ENCODE measurements at places on chromosomes 2 and 18.

- DNase-seq = no peak
Measured at GRCh38 chr2:118146315-118147283, 58.3 kb downstream of the INSIG2 start.

GRCh38 chr2:220556658-220557057 lies 929.2 kb downstream of the SLC4A3 start:
- no peak for DNase-seq

DNA sequence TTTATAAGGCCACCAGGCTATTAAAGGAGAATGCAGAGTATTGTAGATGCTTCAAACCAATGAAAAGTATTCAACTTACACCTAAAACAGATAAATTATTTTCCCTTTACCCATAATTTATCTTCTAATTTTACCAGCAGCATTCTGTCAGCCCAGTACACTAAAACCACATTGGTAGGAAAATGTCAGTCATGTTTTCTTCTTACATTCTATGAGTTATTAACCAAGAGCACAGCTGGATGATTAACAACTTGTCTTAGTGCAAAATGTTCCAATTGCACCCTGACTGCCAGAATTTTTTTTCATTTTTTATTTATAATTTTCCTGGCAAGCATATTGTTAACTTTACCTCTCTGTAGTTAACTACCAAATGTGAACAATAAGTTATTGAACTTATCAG lies 79.0 kb upstream of the WDR75 start:
- DNase-seq = no peak

DNA sequence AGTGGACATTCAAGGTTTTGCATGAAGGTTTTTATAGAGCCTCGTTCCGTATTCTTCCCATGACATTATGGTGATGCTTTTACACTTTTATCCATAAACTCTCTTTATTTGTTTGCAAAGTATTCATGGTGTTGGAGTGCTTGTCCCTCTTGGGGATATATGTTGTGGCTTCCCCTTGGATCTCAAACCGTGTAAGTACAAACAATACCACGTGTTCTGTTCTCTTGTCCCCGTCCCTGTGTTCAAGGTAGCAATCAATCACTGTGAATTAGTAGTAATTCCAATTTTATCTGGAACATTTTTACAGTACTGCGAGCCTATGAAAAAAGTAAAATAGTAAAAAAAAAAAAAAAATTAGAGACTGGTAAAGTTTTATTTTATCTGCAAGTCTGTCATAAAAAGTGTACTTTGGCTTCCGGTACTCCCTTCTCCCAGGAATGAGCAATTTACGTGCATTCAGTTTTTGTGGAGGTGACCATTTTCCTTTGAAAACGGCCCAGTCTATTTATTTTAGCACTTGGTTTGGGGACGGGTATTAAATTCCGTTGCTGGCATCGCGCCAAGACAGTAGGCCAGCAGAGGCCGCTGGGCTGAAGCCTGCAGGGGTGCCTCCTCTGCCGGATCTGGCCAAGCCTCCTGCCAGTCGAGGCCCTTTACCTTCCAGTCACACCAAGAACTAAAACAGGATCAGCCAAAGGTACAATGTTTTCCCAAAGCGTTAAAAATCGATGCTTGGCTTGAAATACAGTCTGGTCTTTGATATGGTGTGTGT lies 175.7 kb downstream of the SOCS6 start:
- DNase-seq = peak; percentile 25

GRCh38 chr2:46082531-46083485 lies 214.4 kb upstream of the EPAS1 start:
- peak; percentile 80 for DNase-seq

GRCh38 chr2:73877071-73877802 lies 15.6 kb upstream of the ACTG2 start:
- DNase-seq = no peak

DNA sequence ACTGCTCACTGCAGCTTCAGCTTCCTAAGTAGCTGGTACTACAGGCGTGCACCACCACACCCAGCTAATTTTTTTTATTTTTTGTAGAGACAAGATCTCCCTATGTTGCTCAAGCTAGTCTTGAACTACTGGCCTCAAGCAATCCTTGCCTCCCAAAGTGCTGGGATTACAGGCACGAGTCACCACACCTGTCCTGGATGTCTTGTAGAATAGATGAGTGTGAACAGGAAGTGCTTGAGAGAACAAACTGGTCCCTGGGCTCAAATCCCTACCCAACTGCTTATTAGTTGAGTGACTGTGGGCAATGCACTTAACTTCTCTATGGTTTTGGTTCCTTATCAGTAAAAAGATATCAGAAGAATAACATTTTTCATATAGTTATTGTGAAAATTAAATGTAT lies 34.2 kb downstream of the PKDCC start:
- DNase-seq = no peak

DNA sequence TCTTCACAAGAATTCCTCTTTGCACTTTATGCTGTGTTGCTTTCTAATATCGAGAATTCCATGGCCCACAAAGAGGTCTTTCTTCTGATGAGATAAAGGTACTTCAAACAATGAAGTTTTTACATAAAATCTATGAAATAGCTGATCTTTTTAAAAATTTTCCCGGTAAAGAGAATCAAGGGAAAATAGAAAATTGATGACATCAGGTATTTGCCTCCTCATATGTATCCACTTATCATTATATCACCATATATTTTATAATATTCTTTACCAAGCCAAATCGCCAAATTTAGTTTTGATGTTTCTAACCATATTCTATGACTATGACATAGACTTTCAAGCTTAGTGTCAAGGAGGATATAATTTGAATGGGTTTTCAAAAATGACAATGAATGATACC lies 139.8 kb downstream of the CHST9 start:
- DNase-seq = no peak

GRCh38 chr2:207448006-207448405 lies 81.8 kb upstream of the CREB1 start:
- no peak for DNase-seq

DNA sequence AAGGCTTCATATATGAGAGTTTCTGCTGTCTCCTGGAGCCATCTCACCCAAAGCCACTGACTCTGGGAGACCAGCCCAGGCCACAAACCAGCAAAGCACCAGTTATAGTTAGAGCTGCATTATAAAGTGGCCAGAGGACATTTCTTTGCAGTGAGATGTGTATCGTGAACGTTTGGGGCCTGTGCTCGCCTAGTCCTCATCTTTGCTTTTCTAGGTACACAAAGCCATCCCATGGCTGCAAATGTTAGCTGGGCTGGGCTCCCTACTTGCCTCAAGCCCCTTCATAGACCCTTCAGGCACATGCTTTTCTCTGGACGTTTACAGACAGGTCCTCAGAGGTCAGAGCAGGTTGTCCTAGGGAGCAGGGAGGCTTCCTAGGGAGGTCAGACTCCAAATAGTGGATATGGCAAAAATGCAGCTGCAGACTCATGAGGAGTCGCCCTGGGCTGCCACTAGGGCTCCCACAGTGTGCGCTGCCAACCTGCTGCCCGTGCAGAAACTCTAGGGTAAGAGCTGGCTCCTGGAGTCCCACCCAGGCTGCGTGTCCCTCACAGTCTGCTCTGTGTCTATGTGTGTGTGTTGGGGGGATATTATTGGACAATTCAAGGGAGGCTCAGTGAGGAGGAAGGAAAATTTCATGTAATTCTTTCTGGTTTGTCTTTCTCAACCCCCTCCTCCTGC lies 141.0 kb downstream of the RPIA start:
- no peak for DNase-seq

DNA sequence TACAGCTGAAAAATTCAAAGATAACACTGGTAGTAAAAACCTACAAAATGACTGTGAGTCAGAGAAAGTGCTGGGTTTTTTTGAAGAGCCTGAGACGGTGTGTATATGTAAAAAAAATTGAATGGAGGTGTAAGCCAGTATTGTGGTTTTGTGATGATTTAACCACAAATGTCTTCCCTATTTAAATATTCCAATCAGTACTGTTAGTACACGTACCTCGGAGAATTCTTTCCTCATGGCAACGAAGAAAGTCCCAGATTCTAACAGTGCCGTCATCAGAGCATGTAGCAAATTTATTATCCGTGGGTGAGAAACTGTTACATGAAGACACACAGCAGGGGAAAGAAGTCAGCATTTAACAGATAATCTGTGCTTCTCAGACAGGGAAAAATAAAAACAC lies 48.1 kb downstream of the WDR33 start:
- no peak for DNase-seq

DNA sequence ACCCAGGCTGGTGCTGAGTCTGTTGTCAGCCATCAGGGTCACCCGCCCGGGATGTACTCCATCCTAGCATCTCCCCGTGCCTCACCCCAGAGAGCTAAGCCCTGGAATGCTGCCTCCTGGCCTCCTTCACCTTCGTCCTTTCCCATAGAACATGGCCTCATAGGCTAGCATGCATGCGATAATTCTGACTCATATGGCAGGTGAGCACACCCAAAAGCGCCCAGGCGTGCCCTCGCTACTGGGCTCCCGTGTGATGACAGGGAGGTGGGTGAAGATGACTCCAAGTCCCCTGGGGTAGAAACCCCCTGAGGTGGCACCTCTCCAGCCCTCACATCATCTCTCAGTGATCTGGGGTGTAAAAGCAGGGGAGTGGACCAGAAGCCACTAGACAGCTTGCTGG lies 7.3 kb downstream of the SPR start:
- no peak for DNase-seq

- DNase-seq = no peak
Measured at GRCh38 chr2:220894069-220894468, 678.0 kb downstream of the EPHA4 start.

GRCh38 chr18:240175-240574 lies 27.7 kb downstream of the THOC1 start:
- no peak for DNase-seq

DNA sequence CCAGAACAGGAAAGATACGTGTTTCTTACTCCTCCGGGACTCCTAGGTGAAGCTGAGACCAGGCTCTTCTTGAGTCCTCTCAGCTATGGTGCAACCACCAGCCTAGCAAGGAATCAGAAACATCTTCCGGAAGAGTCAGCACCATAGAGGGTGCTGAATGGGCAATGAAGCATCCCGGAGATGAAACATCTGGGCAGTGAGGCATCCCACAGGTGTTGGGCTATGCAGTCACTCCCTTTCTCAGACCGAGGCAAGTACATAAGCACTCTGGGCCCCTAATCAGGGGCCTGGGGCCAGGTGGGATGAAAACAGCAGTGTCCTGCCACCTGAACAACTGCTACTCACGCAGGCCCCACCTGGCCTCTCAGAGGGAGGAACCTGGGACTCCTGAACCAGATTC lies 1.4 kb upstream of the CAPN10 start:
- DNase-seq = no peak

- no peak for DNase-seq
Measured at GRCh38 chr2:10920764-10921388, 9.1 kb downstream of the KCNF1 start.

GRCh38 chr2:200962811-200963123 lies 693 bp downstream of the ORC2 start:
- no peak for DNase-seq

- DNase-seq = no peak
Measured at GRCh38 chr2:57902578-57902977, 144.0 kb upstream of the VRK2 start.

DNA sequence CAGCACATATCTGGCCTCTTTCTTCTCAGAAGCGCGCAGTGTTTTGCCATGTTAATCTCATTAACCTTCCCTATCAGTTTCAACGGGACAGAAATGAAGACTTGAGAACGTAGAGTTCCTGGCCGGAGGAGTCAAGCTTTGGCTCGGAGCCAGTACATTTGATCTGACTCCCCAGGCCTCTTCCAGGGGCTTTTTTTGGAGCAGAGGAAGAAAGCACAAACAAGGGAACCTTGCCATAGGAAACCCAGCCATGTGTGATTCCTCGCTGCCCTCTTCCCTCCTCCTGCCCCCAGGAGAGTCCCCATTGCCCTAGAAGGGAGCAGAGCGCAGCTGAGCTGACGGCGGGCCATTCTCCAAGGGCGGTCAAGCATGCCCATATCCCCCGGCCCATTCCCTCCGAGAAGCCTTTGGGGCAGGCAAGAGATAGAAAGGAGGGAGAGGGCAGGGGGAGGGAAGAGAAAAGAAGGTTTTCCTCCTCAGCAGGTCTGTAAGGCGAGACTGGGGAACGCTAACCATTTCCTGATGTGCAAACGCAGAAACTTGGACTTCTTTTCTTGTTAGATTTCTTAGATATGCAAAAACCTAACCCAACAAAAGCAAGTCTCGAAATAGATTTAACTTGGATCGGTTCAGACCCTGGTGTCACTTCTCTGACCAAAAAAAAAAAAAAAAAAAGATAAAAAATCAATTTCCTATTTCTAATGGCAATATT lies 63.7 kb upstream of the POU3F3 start:
- no peak for DNase-seq

DNA sequence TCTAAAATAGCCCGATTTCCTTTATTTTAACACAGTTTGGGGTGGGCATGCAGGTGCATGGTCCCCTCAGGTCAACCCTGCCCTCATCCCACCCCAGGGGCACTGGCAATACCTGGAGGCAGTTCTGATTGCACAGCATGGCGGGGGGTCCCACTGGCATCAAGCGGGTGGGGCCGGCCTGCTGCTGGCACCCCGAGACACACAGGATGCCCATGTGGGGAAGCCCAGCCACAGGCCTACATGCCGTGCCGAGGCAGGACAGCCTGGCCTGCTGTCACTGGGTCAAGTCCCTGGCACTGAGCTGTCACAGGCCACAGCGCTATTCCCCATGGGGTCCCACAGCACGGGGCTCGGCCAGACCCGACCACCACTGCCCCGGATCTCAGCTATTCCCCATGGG lies 11.9 kb upstream of the KCNG2 start:
- DNase-seq = no peak

DNA sequence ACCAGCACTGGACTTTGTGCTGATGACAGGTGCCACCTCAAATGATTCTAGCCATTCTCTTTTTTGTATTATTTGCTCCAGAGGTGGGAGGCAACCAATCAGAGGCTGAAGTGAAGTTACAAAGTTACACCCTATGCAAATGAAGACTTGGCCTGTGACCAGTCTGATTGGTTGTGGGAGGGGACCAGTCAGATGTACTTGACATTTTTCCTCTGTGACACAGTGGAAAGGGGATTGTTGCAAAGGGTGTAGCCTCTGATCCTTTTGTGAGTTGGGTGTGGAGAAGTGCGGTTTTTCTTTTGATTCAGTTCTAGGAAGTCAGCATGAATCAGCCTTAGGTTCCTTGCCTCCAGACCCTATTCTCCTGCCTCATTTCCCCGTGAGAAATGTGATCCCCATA lies 244.0 kb downstream of the ARL6IP6 start:
- DNase-seq = no peak

- DNase-seq = no peak
Measured at GRCh38 chr2:229930656-229931055, 8.4 kb downstream of the FBXO36 start.

DNA sequence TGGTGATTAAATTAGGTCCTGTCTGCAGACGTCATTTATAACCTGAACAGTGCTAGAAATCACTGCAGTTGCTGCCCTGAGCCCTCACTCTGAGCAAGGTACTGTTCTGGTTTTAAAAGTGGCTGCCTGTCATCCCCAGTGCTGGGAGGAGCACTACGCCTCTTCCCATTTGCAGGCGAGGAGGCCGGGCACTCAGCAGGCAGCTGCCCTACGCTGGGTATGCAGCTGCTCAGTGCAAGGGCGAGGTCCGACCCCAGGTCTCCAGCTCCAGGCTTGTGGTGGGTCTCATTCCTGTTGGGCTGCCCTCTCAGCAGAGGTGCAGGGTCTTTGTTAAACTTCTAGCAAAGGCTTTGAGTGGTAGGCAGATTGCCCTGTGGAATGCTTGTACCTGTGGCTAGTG lies 15.7 kb downstream of the CNDP2 start:
- DNase-seq = no peak

GRCh38 chr2:197647961-197648690 lies 27.3 kb downstream of the RFTN2 start:
- peak; percentile 4 for DNase-seq

- DNase-seq = no peak
Measured at GRCh38 chr2:214865400-214865799, 55.9 kb upstream of the BARD1 start.

GRCh38 chr2:207253666-207254345 lies 88.1 kb upstream of the KLF7 start:
- DNase-seq = peak; percentile 80

All from skeletal muscle cell (primary cell).